ENCODE measurements at places on chromosomes 2 and 18.

DNA sequence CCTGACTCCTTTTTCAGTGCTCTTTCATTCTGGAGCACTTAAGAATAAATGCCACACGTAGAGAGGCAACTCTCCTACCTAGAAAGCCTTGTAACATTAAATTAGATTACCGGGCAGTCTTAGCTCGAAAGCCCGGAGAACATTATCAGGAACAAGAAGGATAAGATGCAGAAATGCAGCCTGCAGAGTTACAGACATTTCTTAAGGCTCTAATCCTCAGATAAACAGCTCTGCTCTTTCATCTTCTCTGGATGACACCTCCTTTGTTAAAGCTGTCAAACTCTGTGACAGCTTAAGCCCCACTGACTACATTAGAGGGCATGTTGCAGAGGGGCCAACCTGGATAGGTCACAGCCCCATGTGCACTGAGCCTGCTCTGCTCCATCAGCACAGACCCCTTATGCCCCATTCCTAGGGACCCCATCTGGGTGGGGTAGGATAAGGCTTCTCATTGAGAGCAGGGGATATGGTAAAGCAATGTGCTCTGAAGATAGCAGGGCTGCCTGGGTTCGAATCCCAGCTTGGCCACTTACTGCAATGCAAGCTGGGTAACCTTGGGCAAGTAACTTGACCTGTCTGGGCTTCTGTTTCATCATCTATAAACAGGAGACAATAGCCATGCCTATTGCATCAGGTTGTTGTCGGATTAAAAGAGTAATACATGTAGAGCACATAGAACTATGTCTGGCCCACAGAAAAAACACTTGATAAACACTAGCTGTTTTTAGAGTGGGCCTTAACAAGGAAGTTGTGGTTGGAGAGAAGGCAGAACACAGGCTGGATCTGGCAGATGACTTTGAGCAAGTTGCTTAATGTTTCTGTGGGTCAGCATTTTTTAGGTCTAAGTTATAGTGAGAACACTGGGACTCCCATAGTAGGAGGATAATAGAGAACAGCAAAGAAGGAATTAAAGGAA, 111.4 kb downstream of the THNSL2 start:
- DNase-seq = no peak

GRCh38 chr2:223501641-223502040, 100.5 kb downstream of the SCG2 start:
- no peak for DNase-seq

DNA sequence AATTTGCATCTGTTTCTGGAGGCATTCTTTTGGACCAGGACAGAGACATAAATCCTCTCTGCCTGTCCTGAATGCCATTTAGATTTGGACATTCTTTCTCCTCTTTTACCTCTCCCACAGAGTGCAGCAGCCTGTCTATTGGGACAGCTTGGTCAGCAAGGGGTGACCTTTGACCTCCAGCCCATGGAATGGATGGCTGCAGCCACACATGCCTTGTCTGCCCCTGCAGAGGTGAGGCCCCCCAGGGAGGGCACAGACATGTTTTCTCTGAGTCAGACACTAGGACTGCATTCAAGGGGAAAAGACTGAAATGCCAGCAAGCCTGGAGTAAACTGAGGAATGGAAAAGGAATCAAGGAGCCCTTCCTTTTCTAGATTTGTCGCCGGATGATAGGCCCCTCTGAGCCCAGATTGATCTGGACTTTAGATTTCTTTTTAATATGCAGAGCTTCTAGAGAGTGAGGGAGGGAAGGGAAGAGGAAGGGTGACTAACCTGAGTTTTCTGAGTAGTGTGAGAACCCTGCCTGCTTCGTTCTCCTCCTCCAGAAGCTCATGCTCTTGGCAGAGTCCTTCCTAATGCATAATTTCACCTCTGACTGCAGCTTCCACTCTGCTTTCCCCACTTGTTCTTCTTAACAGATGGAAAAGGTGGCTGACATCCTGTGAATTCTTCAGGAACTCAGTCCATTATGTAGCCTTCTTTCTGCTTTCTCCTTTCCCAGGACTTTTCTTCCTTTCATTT, 16.1 kb upstream of the TTLL4 start:
- no peak for DNase-seq

DNA sequence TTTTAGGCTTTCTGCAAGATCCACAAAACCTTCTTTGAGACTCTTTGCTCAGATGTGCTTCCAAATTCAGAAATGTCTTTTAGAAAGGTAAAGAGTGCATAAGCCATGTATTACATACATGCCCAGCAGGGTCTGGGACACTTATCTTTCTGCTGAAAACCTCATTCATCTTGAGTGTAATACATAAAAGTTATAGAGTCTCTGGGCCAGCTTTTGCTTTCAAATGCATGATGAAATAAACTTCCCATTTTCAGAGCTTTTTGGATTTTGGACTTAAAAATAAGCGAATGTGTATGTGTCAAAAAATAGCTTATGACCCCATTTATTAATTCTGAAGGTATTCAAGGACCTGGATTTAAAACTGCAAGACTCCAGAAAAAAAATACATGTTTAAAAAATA, 8.0 kb downstream of the CYRIA start:
- no peak for DNase-seq

- DNase-seq = peak; percentile 72
These were observed 1355.5 kb downstream of the SUCLG1 start for GRCh38 chr2:83103613-83104012.

DNA sequence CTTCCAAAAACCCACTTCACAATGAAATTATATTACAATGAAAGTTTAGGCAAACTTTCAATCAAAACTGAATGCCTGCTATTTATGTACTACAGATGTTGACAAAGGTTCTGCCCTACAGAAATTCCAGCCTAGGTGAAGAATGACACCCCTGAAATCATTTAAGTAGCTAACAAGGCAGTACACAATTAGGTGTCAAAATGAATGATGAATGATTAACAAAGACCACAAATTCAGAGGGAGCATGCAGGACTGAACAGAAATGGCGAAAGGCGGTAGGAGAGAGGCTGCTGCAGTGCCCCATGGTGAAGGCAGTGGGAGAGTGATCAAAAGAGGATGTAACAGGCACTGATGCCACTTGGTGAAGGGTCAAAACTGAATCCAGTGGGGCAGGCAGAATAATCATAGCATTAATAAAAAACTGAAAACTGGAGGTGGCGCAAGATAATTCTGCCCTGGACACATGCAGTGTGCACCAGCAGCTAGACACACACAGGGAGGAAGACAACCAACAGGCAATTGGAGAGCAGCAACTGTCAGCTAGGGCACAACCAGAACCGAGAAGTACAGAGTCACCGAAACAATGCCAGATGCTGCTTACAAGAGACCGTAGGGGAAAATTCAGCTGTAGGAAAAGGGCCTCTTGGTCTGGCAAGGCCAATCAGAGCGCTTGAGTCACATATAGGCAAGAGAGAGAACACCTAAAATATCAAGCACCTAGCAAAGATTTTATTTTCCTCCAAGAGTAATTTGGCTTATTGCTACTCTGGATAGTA, 4.5 kb downstream of the TMEM131 start:
- DNase-seq = no peak

- peak; percentile 79 for DNase-seq
These were observed 2.7 kb downstream of the ZEB2 start for GRCh38 chr2:144516981-144517865.

- DNase-seq = no peak
These were observed 104.6 kb downstream of the RTN4 start for GRCh38 chr2:54945391-54946219.

DNA sequence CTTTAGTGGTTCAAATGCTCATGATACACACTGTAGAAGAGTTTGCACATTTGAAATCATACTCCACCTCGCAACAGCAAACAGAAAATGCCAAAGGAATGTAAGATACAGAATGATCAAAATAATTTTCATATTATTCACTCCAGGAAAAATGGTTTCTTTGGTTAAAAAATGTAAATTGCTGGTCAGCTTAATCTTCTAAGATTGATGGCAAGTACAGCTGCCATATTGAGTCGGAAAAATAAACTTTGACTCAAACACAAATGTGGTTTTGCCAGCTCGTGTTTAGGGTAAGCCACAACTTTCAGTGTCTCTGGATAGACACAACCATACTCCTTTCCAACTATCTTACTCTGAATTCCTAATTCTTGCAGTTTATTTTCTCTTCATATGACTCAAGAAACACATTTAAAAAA, 154.9 kb upstream of the SMIM21 start:
- DNase-seq = no peak

DNA sequence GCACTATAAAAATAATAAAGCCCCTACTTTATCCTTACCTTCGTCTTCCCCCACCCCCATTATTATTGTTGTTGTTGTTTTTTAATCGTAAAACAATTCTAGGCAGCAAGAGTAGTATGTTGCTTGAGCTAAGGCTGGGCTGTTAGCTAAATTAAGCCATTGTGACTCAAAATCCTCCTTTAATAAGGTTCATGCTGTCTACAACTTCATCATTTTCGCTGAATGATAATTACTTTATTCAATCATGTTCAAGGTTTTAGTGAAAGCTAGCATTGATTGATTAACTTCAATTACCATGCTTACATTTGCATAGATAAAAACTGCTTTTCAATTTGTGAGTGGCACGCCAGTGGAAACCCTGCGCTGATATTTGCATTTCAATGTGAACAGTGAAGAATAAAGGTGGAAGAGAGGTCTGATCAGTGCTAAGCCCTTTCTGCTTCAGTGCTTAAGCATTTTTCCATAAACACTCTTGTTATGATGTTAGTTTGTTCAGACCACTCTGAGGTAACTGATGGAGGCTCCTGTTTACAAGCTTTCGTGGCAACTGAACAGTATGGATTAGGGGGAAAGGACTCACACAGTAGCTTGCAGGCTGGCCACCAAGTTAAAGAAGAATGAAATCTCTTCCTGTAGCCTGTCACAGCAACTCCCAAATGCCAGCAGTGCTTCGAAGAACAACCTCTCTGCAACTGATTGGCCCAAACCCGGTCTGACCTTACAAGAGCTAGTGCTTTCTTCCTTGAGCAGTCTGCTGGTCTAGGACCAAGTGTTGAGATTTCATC, 156.8 kb downstream of the GPD2 start:
- DNase-seq = no peak

- no peak for DNase-seq
These were observed 75.3 kb upstream of the TRIB2 start for GRCh38 chr2:12641441-12641840.
